ENCODE measurements at places on chromosomes 1 and 21. TPM values are rescaled to one million over a fixed set of nuclear protein-coding genes. Genes with fewer than 3 reads are reported as not detected.

The GRIK1 gene
- 0.04 TPM for polyA plus RNA-seq

The SPRR2E gene
- not detected for polyA plus RNA-seq

The NMNAT2 gene
- 2.1 TPM for polyA plus RNA-seq

The TMEM269 gene
- polyA plus RNA-seq, result not detected

The KCNJ15 gene
- polyA plus RNA-seq, result 0.18 TPM
